ENCODE measurements at places on chromosomes 6 and 20.

- DNase-seq, result no peak
Observed at GRCh38 chr20:59043698-59044097, 1.1 kb upstream of the PRELID3B start.

DNA sequence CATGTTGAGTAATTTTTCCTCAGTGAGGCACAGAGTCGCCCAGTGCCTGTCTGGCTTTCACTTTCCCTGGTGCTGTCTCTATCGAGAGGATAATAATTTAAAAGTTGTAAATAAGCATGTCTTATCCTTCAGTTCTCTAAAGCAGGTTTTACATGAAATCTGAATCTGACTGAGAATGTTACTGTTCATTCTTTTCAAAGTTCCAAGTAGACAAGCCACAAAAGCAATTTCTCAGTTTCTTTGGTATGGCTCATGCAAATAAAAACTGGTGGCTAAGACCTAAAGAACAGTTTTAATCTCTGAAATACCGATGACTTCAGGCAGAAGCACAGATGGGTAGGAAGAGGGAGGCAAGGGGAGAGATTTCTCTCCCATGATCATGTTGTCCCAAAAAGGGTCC is 87.6 kb upstream of the GCM1 start:
- DNase-seq, result no peak

- DNase-seq, result no peak
Observed at GRCh38 chr20:7437311-7437710, 502.9 kb downstream of the HAO1 start.

DNA sequence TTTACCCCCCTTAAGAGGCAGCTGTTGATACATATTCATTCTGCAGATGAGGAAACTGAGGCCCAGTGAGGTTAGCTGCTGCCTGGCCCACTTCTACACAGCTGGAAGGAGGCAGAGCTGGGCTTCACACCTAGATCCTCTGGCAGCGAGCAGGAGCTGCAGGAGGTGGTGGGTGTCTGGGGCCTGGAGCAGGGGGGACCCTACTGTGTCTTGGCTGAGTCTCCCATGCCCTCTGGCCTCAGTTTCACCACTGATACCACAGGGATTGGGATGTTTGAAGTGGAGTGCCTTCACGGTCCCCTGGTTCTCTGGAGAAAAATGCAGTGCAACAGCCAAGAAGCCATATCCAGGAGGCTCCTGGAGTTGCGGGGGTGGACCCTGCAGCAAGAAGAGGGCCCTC is 8.2 kb upstream of the BPIFA2 start:
- no peak for DNase-seq

DNA sequence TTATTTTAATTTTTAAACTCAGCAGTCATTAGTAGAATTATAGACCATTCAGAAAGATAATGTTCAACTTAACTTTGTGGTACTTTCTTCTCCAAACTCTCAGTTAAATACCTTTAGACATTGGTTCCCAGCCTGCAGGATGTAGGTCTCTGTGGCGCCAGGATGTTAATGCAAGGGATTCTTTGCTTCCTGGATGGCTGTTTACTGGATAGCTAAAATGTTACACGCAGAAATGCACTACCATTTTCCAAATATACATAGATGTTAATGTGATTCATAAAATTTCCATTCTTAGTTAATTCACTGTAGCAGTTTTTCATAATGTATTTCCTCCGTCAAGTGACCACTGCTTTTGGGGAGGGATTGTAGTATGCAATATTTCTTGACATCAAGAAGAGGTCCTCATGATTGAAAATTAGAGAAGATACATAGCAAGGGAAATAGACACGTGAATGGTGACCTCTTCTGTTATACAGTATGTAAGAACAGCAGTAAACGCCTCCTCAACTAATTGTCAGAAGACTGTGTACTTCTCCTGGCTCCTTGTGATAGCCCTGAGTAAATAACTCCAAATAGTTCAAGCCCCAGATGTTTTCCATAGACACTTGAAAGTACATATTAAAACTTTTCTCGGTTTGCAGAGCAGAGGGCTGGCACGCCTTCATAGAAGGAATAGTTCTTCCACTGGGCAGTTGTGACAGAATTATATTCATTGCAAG is 128.8 kb downstream of the LCA5 start:
- no peak for DNase-seq

All from cerebellum (tissue), 4 donors.